Posterior cingulate gyrus (tissue), 11 donors: ENCODE measurements at places on chromosomes 2 and 18.
A peak's percentile ranks its signal among the peaks of the same experiment; 100 is the strongest.

- no peak for DNase-seq
Measured at GRCh38 chr2:150491943-150492342, 4.5 kb upstream of the RND3 start.

GRCh38 chr2:71545572-71546274 is 92.4 kb downstream of the DYSF start:
- DNase-seq = peak; percentile 53

- DNase-seq = no peak
Measured at GRCh38 chr2:122179492-122180165, 424.2 kb downstream of the TSN start.

- DNase-seq = no peak
Measured at GRCh38 chr2:39676342-39676741, 10.6 kb downstream of the TMEM178A start.

DNA sequence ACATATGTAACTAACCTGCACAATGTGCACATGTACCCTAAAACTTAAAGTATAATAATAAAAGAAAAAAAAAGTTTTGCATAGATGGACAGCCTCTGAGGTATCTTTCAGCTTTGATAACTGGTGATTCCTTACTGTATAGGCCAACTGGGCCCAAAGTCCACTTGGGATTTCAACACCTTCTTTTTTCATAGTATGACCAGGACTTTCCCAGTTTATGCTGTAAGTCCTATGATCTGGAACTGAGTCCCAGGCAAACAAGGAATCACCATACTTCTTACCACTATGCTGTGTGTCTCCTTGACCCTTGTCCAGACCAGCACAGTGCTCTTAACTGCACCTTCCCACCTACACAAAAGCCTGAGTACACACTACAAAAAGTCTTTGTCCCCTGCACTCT is 205.1 kb upstream of the RBBP8 start:
- DNase-seq = no peak

DNA sequence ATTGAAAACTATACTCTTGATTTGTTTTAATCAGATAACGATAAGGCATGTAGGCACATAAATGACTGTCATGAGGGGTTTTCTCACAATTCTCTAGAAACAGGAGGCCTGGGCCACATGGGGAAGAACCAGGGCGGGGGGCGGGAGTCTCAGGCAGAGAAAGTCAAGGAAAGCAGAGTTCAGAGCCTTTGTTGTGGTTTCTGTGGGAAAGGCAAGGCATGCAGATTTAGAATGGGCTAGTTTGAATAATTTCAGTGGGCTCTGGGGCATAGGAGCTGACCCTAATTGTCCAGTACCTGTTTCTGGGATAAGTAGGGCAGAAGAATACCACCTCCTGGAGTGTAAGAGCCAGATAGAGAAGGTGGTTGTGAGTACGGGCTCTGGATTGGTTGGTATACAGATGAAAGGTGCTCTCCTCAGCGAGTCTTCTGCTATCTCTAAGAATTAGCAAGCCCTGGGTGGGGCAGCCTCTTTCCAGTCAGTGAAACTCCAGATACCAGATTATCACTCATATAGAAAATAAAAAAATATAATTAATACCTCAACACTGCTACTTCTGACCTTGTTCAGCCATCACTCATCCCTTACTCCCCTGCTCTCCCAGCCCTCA is 41.5 kb upstream of the CYRIA start:
- DNase-seq = no peak

GRCh38 chr2:161400076-161400475 is 16.0 kb upstream of the TBR1 start:
- DNase-seq = no peak

- DNase-seq = no peak
Measured at GRCh38 chr2:113135317-113135716, 7.9 kb downstream of the IL1RN start.

DNA sequence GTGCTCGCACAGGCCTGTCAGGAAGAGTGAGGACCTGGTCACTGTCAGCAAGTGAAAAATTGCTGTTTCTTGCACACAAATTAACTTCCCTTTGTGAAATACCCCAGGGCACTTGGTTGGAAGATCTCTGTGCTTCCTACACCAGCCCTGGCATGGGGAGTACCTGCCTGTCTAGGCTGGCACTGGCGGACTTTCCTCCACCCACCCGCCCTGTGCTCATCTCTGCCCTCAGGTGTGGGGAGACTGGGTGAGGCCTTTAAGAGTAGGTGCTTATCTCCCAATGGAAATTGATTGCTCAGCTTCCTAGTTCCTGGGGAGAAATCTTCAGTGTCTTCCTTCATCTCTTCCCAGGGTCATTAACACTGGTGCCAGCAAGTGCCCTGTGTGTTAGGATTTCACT is 42.1 kb downstream of the IMPA2 start:
- no peak for DNase-seq

- no peak for DNase-seq
Measured at GRCh38 chr2:134438371-134438770, 184.5 kb downstream of the MGAT5 start.

DNA sequence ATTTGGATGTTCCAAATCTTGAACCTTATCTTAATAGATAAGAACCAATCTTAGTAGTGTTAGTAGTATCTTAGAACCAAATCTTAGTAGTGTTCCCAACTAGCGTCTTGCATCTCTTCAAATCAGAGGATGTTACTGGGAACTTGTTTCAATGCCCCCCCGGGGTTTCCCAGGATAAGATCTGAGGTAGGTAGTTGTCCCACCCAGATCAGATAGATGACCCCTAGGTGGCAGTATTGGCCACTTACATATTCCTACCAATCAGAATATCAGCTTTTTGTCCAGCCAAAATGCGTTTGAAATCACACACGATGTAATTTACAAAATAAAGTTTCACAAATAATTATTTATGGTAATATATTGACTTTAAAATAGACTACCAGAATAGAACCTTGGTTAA is 314.8 kb downstream of the MBD2 start:
- no peak for DNase-seq

DNA sequence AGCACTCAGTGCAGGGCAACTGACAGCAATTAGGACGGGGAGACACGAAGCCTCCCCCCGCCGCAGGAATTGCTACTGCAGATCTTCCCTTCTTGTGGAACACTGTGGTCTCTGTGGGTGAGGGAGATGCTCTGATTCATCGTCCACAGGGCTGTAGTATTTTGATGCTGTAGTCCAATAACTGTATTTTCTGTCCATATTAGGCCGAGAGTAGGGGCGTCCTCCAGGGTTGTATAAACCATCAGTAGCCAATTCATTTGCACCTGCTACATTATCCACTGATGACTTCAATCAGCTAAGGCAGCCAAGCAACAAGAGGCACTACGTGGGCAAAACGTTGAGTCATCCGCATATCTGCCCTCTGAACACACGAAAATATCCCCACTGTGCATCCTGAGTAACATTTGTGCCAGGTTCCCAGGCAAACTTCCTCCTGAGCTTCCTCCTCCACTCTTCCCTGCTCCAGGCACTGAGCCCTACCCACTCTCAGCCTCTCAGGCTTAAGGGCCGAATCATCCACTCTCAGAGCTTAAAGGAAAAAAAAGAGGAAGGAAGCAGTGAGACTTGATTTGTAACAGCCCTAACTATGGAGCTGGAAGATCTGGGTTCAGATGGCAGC is 62.1 kb downstream of the LBH start:
- DNase-seq = no peak

DNA sequence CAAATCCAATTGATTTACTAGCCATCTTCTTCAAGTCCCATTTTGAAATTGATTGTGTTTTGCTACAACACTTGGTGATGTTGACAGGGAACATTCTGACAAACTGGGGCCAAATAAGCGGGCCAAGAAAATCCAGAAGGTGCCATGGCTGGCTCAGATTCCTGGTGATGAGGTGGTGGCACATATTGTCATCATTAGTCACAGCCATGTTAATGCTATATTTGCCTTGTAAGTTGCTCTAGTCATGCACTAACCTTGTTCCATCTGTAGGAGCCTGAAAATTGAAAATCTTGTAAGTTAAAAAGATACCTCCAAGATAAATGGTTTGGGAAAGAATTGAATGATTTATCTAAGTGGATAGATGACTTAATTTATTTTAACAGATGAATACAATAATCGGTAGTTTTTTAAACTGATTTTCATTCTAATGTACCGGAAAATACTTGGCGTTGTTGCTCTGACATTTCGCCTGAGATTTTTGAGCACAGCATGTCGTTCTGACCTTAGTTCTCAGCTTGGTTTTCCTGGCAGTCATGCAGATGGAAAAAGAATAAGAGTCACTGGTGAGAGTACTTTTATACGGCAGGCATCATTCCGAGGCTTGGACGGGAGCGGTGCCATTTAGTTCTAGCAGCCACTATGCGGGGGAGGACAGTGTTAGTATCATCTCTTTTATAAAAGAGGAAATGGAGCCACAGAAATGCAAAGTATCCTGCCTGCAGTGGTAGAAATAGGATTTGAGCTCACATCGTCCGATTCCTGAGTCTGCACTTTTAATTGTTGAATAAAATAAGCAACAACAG is 133.9 kb downstream of the ZNF532 start:
- DNase-seq = peak; percentile 71

GRCh38 chr2:21640046-21640445 is 516.3 kb downstream of the TDRD15 start:
- DNase-seq = no peak

GRCh38 chr18:40157120-40157519 is 1797.9 kb upstream of the PIK3C3 start:
- no peak for DNase-seq

DNA sequence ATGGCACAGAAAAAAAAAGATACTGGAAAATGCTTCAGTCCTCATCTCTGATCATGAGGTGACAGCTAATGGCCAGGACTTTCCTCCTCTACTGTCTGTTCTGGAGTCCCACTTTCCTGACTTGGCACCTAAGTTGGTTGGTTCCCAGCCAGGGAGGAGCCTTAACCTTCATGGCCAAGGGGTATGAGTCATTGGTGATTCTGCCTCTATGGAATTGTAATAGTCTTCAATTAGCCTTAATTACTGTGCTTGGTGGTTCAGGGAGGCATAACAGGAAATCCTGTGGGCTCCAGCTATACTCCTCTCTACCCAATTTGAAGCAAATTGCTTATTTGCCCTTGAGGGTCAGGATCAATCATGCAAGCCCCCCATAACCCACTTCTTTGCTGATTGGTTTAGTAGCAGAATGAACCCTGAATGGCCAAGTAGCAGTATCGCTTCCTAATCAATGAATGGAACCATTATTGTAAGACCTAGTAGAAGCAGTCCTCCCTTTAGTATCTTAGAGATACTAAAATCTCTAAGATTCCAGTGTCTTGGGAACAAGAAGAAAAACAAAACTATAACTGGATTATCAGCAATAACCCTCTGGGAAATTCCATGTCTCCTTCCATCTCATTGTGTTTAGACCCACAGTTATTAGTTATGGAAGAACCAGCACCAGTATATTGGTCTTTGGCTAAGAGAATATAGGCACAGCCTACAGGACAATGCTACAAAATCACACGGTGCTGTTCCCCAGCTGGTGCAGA is 109.0 kb downstream of the COL6A3 start:
- DNase-seq = no peak

- no peak for DNase-seq
Measured at GRCh38 chr2:42859006-42859552, 66.7 kb upstream of the HAAO start.

- DNase-seq = no peak
Measured at GRCh38 chr2:217463402-217464075, 539.3 kb downstream of the TNS1 start.

- DNase-seq = no peak
Measured at GRCh38 chr2:69033461-69034095, 20.6 kb downstream of the ANTXR1 start.
